ENCODE measurements at places on chromosomes 16 and 17.

DNA sequence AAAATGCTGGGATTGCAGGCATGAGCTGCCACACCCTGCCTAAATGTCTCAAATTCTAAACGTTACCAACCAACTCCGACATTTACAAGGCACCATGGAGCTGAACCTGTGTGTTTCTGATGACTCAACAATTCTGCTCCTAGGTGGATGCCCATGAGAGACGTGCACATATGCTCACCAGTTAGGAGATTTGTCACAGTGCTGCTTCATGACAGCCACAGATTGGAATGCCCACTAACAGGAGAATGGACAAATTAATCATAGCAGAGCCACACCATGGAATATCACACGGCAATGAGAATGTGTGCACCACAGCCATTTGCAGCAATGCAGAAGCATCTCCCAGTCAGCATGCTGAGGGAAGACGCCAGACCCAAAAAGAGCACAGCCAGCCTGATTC lies 8.0 kb upstream of the KCNG4 start:
- no peak for DNase-seq

GRCh38 chr16:56468800-56469199 lies 17.4 kb downstream of the OGFOD1 start:
- DNase-seq: no peak

GRCh38 chr17:43003542-43004172 lies 2.9 kb upstream of the IFI35 start:
- no peak for DNase-seq

- DNase-seq: peak; percentile 68
Observed at GRCh38 chr17:27381007-27381501, 75.2 kb upstream of the KSR1 start.

DNA sequence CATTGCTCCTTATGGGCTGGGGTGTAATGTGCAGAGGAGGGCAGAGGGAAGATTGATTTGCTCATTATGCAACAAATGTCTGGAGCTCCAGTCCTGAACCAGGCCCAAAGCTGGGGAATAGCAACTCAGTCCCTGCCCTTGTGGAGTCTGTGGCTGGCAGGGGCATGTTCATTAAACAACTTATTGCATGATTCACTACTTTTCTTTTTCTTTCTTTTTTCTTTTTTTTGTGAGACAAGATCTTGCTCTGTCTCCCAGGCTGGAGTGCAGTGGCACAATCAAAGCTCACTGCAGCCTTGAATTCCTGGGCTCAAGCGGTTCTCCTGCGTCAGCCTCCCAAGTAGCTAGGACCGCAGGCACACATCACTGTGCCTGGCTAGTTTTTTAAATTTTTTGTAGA lies 23.1 kb downstream of the MSI2 start:
- DNase-seq: no peak

GRCh38 chr17:41048441-41048840 lies 1.3 kb upstream of the KRTAP2-1 start:
- no peak for DNase-seq

GRCh38 chr17:73724990-73725389 lies 80.7 kb upstream of the SDK2 start:
- no peak for DNase-seq

DNA sequence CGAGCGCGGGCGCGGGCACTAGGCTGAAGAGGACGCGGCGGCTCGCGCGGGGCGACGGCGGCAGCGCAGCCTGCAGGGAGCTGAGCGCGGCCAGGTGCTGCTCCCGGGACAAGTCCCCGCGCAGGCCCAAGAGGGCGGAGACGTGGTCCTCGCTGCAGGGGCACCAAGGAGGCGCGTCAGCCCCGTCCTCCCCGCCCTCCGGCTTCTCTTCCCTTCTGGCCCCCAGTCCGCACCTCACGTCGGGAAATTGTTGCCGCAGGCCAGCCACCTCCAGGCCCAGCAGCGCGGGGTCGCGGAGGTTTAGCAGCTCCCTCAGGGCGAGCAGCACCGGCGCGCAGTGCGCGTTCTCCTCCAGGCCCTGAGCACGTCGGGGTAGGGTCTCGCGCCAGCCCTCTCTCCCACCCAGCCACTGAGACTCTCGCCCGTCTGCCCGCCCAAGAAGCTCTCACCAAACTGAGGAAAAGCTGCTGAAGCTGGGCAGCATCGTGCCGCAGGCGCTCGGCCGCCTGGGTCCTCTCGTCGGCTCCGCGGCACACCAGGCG lies 761 bp upstream of the MATCAP1 start:
- DNase-seq: peak; percentile 70

GRCh38 chr16:9756434-9756833 lies 425.8 kb downstream of the GRIN2A start:
- no peak for DNase-seq

DNA sequence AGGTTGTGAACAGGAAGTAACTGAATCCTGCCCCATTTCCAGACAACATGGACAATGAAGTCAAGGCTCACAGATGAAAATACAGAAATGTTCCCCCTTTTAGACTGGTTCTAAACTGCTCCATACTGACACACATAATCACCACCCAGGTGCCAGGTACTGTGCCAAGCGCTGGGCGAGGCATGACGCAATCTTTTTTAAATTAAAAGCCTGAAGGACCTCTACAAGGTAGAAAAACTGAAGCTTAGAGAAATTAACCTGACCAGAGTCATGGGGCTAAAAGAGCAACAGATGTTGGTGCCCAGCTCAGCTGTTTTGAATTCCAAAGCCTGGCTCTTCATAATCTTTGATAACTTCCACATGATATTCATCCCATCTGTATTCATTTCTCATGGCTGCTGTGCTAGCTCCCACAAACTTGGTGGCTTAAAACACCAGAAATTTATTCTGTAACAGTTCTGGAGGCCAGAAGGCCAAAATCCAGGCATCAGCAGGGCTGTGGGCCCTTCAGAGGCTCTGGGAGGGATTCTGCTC lies 4.9 kb upstream of the RAB11FIP4 start:
- no peak for DNase-seq

- DNase-seq: no peak
Observed at GRCh38 chr17:35799942-35800341, 4.5 kb upstream of the MMP28 start.

DNA sequence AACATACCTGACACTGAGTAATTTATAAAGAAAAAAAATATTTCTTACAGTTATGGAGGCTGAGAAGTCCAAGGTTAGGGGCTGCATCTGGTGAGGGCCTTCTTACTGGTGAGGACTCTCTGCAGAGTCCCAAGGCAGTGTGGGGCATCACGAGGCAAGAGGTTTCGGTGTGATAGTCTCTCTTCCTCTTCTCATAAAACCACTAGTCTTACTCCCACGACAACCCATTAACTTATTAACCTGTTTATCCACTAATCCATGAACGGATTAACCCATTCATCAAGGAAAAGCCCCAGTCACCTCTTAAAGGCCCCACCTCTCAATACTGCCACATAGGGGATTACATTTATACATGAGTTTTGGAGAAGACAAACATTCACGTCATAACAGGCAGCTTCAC lies 20.1 kb downstream of the CIITA start:
- DNase-seq: no peak

DNA sequence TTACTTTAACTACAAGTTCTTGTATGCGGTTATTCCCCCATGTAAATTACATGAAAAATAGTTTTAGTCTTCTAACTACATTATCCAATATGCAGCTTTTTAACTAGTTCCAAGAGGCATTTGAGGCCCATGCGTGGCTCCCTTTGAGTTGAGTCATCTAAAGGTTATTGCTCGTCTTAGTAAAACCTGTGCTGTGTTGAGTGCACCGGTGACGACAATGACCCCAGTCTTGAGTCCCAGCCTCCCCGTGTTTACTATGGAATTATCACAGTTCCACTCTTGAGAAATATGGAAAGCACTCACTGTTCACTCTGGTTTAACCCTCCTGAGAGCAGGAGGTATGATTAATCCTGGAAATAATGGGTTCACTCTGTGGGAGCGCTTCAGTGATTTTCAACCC lies 119.2 kb downstream of the PITPNC1 start:
- no peak for DNase-seq

DNA sequence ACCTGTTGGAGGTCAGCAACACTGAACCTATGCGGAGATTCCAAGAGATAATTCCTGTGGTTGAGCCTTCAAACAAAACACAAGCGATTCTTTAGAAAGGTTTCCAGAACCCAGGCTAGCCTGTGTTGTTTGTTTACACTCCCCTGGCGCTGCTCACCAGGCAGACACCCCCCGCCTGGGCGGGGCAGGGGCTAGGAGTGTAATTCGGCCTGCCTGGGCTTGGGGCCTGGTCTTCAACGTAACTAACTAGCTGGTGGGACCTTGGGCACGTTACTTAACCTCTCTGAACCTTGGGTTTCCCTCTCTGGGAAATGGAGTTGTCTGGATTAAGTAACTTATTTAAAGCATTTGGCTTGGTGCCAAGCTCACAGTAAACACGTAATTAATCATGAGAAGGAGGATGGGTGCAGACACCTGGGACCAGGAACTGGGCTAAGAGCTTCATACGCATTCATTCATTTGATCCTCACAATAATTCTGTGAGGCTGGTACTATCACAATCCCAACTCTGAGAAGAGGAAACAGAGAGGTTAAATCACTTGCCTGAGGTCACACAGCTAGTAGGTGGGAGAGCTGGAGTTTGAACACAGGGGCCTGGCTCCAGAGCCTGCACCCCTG lies 7.6 kb upstream of the ARHGAP27 start:
- no peak for DNase-seq

- DNase-seq: no peak
Observed at GRCh38 chr17:75785016-75785890, 647 bp downstream of the UNK start.

GRCh38 chr17:73342050-73342522 lies 30.3 kb upstream of the CDC42EP4 start:
- peak; percentile 70 for DNase-seq

GRCh38 chr17:1709971-1710806 lies at the start of gene TLCD2:
Gene TLCD2 (minus strand): TSS chr17:1710377. CDS start chr17:1710242, 135 bp downstream.
- no peak for DNase-seq

DNA sequence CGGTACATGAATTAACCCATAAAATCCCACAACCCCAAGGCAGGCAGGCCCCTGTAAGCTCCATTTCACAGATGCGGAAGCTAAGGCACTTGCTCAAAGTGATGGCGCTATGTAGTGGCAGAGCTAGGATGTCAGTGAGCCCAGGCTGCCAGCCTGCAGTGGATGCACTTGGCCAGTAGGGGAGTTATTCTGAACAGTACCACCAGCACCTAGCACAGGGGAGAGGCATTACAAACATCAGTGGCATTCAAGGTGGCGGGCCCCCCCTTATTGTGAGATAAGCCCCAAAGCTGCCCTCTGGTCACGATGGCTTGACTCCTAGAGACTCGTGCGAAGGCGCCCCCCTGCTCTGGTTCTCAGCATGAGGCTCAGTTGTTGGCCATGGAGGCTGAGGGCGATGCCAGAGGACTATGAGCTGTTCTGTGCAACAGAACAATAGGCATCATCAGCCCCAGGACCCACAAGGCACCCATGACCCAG lies 33.8 kb downstream of the GTF3C1 start:
- peak; percentile 39 for DNase-seq

DNA sequence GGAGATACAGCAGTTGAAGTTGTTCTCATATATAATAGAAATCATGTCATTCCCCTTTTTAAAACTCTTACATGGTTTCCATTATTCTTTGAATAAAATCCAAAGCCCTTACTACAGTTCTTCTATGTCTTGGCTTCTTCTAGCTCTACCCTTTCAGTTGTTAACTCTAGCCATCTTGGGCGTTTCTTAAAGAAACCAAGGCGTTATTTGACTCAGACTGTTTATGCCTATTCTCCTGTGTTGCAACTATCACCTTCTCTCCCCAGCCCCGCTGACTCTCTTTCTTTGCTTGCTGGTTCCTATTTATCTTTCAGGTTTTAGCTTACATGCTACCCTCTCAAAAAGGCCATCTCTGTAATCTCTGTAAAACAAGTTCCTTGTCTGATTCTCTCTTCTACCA lies 32.7 kb downstream of the NFATC3 start:
- no peak for DNase-seq

- no peak for DNase-seq
Observed at GRCh38 chr16:2243781-2244180, 7.5 kb downstream of the DNASE1L2 start.

GRCh38 chr17:78151514-78152008 lies 5.4 kb downstream of the C17orf99 start:
- no peak for DNase-seq

- peak; percentile 4 for DNase-seq
Observed at GRCh38 chr16:49189286-49189685, 92.4 kb downstream of the CBLN1 start.

- no peak for DNase-seq
Observed at GRCh38 chr16:56278196-56278855, 87.0 kb downstream of the GNAO1 start.

- no peak for DNase-seq
Observed at GRCh38 chr17:70995997-70996396, 826.7 kb downstream of the KCNJ2 start.

DNA sequence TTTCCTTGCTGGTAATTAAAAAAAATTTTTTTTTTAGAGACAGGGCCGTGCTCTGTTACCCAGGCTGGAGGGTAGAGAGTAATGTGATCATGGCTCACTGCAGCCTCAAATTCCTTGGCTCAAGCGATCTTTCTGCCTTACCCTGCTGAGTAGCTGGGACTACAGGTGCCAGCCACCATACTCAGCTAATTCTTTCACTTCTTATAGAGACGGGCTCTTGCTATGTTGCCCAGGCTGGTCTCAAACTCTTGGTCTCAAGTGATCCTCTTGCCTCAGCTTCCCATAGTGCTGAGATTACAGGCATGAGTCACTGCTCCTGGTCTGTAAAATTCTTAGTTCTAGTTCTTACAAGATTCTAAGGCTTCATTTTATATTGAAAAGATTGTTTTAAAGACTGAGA lies 11.1 kb downstream of the SMIM36 start:
- no peak for DNase-seq

- DNase-seq: no peak
Observed at GRCh38 chr16:65342231-65342866, 220.5 kb upstream of the CDH11 start.
